ENCODE measurements at places on chromosomes 13 and 19.

DNA sequence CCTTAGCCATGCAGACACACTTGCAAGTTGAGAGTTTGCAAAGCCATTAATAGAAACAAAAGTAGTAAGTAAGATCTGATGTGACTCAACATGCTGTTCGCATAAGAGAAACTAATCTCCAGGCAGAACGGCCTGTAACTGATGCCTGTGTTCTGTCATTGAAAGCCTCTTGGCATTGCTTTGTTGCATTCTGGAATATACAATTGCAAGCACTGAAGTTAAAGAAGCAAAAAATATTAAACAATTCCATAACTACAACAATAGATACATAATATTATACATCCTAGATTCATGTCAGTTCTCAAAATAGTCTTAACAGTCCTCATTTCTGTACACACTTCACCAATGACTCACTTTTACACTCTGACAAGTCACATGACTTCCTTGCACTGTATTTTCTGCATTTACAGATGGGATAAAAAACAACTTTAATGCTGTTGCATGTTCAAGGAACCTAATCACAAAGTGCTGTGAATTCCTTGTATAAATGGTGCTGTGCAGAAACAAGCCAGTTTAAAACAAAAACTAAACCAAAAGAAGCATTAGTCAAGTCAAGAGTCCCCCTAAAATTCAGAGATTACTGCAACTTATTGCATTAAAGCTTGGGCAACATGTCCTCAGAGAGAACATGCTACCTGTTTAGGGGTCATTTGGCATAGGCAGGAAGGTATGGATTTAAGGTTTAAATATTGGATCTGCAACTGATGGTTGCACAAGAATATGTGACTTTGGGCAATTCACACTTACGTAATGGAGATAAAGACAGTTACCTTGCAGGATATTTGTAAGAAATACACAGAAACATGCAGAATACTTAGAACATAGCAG is 79.5 kb upstream of the SERP2 start:
- DNase-seq: no peak

GRCh38 chr19:33622809-33623511 is 1.2 kb downstream of the CHST8 start:
- peak; percentile 15 for DNase-seq

DNA sequence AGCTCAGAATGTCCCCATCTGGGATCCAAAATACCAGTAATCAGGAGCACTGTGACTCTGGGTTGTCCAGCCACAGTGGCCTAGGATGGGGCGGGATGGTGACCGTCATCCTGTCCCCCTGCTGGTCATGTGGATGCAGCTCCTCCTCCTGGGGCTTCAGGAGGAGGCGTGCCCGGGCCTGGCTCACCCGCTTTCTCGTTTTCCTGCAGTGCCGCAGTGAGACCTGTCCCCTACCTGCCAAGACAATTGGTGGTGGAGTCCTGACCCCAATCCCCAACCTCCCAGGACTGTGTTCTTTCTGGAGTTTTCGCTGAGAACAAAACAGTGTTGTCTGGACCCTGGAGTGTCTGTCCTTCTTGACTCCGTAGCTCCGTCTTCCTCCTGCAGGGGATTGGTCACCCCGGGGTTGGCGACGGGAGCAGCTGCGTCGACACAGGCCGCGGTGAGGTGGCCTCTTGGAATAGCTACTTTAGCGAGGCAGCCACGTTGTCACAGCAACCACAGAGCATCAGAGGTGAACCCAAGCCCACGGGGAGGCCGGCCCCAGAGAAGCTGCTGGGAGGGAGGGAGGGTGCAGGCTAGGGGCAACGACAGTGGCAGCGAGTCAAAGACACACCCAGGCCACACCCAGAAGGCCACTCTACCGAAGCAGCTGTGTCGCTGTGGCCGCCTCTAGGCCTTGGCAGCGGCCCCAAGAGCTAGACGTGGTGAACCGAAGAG is 10.2 kb upstream of the EMC10 start:
- DNase-seq: peak; percentile 90

DNA sequence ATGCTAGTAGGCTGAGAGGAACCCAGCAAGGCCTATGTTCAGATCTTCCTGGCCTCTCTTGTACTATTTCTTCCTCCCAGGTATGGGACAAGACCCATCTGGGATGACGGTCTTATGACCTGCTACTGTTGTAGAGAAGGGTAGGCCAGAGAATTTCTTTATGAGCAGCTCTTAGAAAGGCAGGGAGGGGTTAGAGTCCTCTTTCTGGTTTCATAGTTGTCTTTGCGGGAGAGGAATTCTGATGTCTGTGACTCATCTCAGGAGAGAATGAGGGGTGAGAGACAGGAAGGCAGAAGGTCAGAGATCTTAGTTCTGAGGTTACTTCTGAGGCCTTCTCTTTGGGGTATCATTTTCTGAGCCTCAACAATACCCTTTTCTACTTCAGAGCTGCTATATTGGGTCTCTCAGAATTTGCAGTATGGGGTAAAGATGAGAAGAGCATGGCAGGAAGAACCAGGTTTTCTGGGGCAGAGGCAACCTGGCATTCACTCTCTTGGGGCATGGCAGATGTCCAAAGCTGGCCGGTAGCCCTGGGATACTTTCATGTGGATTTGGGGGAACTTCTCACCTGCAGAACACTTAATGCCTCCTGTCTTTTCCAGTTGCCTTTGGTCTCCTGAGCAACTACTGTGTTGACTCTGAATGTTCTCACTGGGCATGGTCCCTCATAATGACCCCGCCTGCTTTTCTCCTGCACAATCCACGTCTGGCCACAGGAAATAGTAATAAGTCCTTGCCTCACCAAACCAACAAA is 154.4 kb downstream of the GGACT start:
- DNase-seq: no peak

GRCh38 chr13:50198508-50198907 is 183.3 kb downstream of the KCNRG start:
- DNase-seq: no peak

GRCh38 chr13:105825071-105825470 is 710.4 kb downstream of the EFNB2 start:
- no peak for DNase-seq

- no peak for DNase-seq
Observed at GRCh38 chr13:105658431-105658830, 877.0 kb downstream of the EFNB2 start.

DNA sequence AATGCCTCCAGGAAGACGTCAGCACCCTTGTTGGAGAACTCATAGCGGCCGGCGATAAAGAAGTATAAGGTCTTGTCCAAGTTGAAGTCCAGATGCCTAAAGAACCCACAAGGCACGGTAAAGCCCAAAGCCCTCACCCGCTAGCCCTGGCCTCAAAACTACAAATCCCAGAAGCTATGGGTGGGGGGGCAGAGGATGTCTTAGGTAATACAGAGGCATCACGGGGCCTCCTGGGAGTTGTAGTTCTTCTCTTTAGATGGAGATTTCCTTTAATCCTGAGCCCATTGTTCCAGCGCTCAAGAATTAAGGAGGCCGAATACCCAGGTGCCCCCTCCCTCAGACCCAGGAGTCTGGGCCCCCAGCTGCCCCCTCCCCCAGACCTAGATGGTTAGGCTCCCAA is 10.8 kb downstream of the GYS1 start:
- no peak for DNase-seq

- no peak for DNase-seq
Observed at GRCh38 chr19:49111218-49111998, 2.8 kb upstream of the LIN7B start.

DNA sequence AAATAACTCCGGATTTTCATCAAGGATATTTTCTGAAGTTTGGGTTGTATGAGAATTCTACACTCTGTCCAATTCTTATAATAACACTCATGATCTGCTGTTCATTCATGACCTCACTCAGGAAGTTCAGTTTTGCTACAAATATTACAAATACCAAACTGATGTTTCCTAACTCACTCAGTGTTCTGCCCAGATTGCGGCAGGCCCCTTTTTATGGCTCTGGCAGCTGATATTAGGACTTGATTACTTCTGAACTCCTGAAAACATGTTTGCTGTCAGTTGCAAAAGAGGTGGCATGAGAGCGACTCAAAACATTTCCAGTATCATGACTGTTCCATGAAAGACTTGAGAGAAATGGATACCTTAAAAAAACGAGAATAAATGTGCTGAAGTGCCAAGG is 188.0 kb downstream of the RGCC start:
- DNase-seq: no peak
